Frontal cortex (tissue), 4 donors: ENCODE measurements at places on chromosomes 6 and 20.

- DNase-seq, result no peak
These were observed 118.2 kb downstream of the ADAT2 start for GRCh38 chr6:143332153-143332845.

DNA sequence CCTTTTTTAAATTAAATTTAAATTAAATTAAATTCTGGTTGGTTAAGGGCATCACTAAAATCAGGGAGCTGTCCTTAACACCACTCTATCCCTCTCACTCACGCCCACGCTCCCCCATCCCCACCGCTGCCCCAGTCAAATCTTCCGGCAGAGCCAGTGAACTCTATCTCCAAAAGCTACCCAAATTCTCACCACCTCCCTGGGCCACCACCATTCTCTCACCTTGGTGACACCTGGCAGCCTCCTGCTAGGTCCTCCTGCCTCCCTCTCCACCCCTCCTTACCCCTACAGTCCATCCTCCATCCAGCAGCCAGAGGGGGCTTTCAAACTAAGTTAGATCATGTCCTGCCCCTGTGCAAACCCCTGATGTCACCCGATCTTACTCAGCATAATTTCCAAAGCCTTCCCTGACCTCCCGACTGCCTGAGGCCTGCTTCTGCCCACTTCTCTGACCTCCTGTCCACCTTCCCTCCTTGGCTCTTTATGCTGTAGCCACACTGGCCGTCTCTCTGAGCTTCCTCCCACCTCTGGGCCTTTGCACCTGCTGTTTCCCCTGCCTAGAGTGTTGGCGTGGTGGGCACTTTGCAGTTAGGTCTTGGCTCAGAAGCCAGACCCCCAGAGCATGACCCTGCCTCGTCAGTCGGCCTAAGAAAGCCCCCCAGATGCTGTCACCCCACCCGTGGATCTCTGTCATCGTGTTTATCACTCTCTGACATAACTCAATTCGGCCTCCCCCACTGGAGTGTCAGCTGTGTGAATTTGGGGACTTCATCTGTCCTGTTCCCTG, 24.7 kb downstream of the PTGIS start:
- no peak for DNase-seq

DNA sequence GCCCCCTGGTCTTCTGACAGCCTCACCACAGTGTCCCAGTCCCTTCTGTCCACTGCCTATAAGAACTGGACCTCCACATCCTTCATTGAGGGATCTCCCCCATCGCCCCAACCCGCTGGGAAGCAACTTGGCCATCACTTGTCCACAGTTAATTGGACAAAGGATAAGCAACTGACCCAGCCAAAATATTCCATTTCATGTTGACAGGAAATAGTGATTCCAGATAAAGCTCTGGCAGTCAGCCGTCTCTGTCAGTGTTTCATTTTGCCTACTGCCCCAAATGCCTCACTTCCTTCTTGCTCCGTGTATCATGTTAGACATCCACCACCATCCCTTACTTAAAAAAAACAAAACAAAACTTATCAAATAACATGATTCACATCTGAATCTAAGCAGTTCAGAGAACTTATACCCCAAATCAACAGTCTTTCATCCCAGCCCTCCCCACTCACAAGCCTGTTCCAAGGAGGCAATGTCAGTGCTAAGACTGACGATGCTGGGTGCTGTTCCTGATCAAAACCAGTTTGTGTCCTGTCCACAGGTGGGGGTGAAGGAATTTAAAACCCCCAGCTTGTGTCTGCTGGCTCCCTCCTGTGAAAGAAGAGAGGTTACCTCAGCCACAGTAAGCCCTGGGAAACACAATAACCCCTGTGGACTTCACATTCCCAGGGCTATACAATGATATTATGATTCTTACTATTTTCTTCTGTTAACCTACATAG, 162.5 kb downstream of the WDR27 start:
- no peak for DNase-seq

GRCh38 chr20:53370345-53370961, 223.2 kb downstream of the ZNF217 start:
- no peak for DNase-seq

DNA sequence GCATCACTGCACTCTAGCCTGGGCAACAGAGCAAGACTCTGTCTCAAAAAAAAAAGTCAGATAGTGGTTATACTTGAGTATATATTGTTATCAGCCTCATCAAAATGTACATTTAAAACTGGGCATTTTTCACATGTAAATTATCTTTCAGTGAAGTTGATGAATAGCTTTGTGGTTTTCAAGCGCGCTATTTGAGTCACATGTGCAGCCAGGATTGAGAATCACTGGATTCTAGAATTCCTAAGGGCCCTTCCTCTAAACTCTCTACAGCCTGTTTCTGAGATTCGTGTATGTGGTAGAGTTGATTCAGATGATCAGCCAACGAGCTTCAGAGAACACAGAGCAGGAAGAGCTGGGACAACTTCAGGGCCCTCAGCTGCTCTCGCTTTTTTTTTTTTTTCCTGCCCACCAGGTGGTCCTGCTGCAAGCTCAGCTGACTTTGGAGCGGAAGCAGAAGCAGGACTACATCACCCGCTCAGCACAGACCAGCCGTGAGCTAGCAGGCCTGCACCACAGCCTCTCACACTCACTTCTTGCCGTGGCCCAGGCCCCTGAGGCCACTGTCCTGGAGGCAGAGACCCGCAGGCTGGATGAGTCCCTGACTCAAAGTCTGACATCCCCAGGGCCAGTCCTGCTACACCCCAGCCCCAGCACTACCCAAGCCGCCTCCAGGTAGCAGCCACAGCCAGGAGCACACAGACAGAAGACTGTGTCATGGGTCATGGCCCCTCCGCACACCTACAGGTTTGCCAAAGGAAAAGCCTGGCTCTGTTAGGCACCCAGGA, 18.3 kb downstream of the C20orf173 start:
- no peak for DNase-seq

- DNase-seq, result no peak
These were observed 146.1 kb downstream of the TTLL2 start for GRCh38 chr6:167470836-167471547.

GRCh38 chr6:92723390-92723931, 695.9 kb downstream of the EPHA7 start:
- no peak for DNase-seq

DNA sequence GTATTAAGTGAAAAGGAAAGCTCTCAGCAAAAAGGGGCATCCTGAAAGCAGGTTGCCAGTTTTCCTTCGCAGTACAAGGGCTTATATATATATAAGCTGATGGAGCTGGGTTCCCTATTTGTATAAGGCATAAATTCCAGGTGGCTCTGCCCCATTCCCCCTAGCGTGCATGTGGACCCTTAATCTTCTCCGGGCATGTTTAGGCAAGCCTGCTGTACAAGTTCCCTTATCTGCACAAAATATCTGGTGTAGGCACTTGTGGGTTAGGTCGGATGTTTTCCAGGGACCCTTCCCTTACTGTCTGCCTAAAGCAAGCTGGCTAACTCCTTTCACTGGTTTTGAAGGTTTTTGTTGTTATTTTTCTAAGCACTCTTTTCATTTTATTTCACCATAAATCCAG, 140.7 kb downstream of the FUT9 start:
- DNase-seq, result no peak

GRCh38 chr6:53043581-53043980, 21.6 kb upstream of the FBXO9 start:
- DNase-seq, result no peak
